Sigmoid colon (tissue), 7 donors: ENCODE measurements at places on chromosomes 5 and 9. TPM values are rescaled to one million over a fixed set of nuclear protein-coding genes. Genes with fewer than 3 reads are reported as not detected.

Gene GGTA1
- 5.1 TPM for polyA plus RNA-seq

Gene SCGB3A1
- polyA plus RNA-seq = not detected

Gene BTNL8
- 32.2 TPM for polyA plus RNA-seq

Gene POU5F2
- polyA plus RNA-seq = 0.17 TPM

DNA sequence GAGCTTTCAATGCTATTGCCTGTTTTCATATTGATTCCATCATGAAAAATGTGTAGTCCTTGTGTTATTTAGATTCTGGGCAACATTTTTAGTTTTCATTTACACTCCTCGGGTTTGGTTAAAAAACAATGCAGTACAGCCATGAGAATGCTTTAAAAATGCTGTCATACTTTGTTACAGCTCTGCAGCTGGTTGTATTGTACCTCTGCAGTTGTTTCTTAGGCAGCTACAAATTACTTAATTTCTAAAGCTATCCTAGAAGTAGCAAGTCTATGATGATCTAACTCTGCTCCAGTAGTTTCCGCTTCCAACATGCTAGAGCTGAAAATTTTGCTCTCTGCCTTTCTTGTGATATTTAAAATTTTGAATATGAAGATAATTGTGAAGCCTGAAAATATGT, 20.2 kb downstream of the SNX18 start:
- no peak for DNase-seq
